ENCODE measurements at places on chromosomes 13 and 19.

DNA sequence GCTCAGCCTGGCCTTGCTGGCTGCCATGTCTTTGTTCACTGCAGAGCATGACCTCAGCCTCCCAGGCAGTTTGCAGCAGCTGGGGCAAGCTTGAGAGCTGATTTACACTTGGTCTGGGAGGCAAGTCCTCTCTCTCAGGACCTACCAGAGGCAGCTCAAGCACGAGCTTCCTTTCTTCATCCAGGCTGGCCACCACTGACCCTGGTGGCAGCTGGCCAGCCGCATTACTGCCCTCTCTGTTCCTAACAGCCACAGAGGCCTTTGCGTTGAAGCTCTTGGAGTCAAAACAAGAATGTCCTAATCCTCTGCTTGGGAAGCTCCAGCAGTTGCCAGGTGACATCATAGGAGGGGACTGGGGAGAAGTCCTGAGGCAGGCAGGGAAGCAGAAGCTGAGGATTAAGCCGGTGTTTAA, 85.7 kb downstream of the NUFIP1 start:
- peak; percentile 78 for DNase-seq

GRCh38 chr13:30312904-30313303, 5.6 kb upstream of the KATNAL1 start:
- no peak for DNase-seq

DNA sequence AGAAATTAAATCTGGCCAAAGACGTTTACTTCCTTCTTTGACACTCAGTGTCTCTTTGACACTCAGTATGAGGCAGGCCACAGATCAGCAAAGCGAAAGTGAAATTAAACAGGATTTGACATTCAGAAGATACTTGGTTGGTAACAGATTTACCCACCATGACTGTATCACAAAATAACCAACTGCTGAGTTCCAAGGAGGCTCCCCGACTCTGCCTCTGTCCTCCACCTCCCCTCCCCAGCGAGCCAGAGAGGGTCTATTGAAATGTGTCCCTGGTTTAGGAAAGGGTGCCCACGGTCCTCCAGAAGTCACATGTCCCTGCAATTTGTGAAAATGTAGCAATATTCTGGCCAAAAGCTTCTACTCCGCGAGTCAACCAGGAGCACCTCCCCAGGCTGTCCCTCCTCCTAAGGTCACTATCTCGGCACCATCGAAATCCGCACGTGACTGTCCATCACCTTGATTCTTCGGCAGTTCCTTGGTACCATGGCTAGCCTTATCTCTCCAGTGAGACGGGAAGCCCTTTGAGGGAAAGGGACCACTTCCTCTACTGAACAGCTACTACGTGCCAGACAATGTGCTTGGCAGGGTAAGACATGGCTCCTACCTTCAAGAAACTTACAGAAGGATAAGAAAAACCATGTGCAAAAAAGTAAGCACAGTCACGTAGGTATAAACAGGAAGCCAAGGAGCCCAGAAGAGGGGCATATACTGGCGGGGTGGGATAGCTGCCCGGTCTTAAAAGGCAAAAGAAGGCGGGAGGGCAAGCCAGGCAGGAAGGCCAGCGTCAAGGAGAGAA, 1.5 kb downstream of the N4BP2L1 start:
- DNase-seq = no peak

DNA sequence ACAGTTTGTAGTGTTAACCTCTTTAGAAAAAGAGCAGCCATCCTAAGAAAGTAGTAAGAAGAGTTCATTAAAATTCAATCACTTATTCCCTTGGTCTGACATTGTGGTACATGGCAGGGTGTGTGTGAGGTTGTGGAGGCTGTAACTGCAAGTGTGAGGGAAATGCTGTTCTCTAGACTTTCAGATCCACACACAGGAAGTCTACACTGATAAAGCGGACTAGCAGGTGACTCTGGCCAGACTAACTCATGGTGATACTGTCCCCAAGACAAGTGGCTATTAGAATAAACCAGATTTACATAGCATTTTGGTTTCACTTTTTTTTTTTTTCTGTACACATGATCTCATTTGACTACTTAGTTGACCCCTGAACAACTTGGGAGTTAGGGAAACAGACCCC, 10.0 kb downstream of the MTIF3 start:
- DNase-seq = no peak

GRCh38 chr19:10699650-10700335, 1.4 kb upstream of the QTRT1 start:
- no peak for DNase-seq

DNA sequence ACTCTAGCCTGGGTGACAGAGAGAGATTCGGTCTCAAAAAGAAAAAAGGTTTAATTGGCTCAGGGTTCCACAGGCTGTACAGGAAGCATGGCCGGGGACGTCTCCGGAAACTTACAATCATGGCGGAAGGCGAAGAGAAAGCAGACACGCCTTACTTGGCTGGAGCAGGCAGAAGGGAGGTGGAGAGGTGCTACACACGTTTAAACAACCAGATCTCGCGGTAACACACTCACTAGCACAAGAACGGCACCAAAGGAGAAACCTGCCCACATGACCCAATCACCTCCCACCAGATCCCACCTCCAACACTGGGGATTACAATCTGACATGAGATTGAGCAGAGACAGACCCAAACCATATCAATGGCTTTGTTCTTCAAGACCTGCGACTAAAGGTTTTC, 12.8 kb downstream of the CASP14 start:
- DNase-seq = no peak

DNA sequence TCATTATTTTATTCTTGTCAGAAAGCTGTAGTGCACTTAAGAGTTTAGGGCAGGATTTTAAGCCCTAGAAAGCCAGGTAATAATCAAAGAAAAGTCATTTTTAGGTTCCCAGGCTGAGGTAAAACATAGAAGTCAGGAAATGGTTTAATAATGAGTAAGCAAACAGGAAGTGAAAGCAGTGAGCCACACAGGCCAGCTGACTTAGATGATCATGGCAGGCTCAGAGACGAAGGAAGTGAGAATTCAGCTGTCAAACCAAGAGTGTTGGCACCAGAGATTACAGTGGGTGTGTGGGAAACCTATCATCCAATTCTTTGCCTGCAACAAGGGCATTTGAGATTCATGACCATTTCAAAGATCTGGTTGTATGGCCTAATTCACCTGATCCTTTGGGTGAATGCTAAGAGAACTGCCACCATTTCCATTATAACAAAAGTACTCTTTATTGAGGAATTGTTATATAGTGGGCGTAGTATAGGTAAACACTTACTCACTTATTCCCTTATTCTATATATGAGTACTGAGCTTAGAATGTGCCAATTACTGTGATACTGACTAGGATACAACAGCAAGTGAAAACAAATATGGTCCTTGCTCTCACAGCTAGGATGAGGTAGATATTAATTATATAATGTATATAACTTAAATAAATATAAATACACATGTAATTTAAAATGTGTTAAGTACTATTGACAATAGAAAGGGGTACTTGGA, 103.7 kb upstream of the EDNRB start:
- DNase-seq = no peak

- no peak for DNase-seq
These were observed 8.3 kb downstream of the PODNL1 start for GRCh38 chr19:13929956-13930355.

GRCh38 chr19:53909471-53910169, 542 bp downstream of the CACNG7 start:
- DNase-seq = no peak

DNA sequence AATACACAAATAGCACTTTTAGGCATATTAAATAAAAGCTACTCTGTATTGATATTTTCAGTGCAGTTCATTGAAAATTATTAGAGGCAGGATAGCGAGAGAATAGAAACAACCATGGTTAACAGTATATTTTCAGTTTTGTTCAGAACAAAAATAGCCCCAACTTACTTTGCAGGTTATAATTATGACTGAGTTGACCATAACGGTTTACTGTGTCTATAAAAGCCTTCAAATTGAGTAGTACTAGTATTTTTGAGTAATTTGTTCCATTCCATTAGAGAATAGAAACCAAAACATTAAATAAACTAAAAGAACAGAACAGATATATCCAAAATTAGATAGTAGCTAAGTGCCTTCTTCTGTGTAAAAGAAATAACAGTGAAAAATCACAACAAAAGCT, 1108.4 kb upstream of the PCDH20 start:
- no peak for DNase-seq

- DNase-seq = no peak
These were observed 8.3 kb downstream of the COL4A1 start for GRCh38 chr13:110298505-110299282.

GRCh38 chr13:87827479-87827878, 156.3 kb downstream of the SLITRK5 start:
- no peak for DNase-seq

DNA sequence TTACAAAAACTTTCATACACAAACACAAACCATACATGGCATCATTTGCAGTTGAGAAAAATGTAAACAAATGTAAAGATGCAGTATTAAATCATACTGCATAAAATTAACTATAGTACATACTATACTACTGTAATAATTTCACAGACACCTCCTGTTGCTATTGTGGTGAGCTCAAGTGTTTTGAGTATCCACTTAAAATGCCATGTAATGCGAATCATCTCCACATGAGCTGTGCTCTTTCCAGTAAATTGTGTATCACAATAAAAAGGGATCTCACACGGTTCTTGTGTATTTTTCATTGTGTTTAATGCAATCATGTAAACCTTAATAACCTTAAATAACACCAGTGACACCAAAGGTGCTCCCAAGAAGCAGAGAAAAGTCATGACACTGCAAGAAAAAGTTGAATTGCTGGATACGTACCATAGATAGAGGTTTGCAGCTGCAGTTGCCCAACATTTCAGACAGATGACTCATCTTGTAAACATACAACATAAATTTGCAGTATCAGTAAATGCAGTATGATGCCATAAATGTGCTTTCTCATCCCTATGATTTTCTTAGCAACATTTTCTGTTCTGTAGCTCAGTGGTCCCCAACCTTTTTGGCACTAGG, 166.6 kb downstream of the RAP2A start:
- no peak for DNase-seq

GRCh38 chr13:30479154-30479882, 13.6 kb upstream of the HMGB1 start:
- no peak for DNase-seq

DNA sequence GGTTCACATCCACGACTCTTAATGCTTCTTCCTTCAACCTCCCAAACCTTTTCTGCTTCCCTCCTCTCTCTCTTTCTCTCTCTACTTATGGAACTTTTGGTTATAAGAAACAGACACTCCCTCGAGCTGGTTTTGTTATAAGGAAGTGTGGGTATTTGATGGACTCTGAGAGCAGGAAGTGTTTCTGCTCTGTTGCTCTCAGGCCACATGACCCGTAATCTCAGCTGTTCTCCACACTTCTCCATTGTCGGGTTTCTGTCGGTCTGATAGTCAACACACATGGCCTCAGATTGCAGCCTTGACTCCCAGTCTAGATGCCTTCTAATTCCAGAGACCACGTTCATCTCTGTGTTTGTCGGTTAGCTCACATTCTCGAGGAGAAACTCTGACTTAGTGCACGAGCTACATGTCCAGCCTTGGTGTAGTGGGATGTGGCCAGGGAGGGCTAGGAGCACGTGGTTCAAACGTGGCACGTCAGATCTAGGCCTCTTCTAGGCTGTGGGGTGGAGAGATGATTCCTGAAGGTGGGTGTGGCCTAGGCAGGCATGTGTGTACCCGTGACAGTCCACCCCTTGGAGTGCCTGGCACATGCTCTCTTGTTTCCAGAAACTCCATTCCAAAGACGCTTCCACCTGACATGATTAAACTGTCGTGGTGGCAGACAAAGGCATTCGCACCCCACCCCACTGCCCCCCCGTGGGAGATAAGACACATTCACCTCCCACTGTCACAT, 26.3 kb downstream of the CNFN start:
- DNase-seq = no peak

DNA sequence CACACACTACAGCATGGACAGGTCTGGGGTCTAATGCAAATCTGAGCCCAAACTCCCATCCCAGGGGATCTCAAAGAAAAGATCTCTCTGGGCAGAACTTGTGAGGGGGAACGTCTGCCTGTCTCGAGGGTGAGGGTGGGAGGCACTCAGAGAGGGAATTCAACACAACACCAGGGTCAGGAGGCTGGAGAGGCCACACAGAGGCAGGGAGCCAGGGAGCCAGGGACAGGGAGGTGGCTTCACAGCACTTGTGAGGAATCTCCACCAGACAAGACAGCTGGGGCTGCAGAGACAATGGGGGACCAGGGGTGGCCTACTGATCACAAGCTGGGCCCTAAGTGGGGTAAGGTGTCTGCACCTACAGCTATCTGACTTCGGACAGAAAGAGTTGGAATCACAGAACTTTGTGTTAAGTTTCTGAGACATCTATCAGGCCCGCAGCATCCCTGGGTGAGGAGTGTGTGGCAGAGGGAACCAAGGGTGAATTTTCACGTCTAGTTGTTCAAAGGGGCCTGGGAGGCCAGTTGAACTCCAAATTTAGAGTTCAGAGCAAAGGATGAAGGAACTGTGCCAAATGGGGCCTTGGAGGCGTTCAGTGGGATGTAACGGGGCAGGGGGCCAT, 12.7 kb upstream of the AKAP8L start:
- no peak for DNase-seq

GRCh38 chr13:86554066-86554465, 754.8 kb upstream of the SLITRK6 start:
- no peak for DNase-seq

DNA sequence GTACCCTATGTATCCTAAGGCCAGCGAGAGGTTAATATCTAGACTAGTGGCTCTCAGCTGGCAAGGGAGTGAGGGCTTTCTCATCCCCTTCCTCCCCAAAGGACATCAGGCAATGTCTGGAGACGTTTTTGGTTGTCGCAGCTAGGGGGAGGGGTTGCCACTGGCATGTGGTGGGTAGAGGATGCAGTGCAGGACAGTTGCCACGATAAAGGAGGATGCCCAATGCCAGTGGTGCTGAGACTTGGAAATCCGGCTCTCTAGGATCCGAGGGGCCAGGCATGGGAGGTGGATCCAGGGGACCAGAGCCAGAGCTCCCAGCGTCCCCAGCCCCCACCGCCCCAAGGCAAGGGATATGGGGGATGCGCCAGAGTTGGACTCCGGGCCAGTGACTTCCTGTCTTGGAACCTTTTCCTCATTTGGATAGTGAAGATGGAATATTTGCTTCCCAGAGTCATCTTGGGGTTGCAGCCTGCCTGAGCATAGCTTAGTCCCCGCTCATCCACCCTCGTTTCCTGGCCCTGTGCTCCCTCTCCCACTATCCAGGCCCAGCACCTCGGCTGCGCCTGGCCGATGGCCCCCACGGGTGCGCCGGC, 4.9 kb downstream of the SSC5D start:
- no peak for DNase-seq

- DNase-seq = no peak
These were observed 112.3 kb downstream of the POSTN start for GRCh38 chr13:37486171-37486681.

- DNase-seq = no peak
These were observed 131.8 kb downstream of the STARD13 start for GRCh38 chr13:33153421-33154404.

GRCh38 chr13:47027780-47028437, 131.1 kb upstream of the HTR2A start:
- no peak for DNase-seq

DNA sequence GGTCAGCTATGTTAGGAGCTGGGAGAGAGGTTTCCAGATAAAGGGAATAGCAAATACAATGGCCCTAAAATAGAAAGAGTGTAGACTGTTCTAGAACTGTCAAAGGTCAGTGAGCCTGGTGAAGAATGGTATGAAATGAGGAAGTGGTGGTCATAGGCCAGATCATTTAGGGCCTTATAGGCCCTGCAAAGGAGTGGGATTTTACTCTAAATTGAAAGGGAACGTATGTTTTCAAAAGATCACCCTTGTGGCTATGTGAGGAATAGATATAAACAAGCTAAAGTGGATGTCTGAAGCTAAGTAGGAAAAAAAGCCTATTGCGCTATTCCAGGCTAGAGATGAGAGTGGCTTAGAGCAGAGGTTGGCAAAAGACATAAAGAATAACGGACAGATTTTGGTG, 70.7 kb upstream of the TDRD3 start:
- DNase-seq = no peak

- no peak for DNase-seq
These were observed 19.0 kb downstream of the CYP2F1 start for GRCh38 chr19:41133260-41133659.
